ENCODE measurements at places on chromosomes 4 and X.

DNA sequence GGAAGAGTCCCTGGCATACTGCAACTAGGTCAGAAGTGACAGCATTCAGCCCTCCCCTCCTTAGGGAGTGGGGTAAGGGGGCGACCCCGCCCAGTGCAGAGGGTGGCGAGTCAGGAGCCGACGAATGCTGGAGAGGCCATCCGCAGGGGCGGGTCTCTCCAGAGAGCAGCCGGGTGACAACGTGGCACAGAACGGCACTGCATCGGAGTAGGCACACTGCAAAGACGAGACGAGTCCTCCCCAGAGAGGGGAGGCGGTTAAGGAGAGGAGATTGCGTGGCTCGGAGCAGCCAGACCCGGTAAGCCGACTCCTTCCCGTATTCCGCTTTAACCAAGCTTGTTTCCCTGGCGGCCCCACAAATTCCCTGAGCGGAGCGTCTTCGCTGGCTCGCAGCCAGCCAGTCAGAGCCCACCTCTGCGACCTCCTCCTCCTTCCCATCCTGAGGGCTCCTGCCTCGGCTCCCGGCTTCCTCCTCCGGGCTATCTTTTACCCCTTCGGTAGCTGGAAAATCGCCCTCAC lies 54.9 kb downstream of the LINC00632 start:
- DNase-seq = no peak

- no peak for DNase-seq
Measured at GRCh38 chr4:156098805-156099204, 145.1 kb upstream of the CTSO start.

GRCh38 chrX:31590581-31591114 lies 518.8 kb upstream of the FTHL17 start:
- no peak for DNase-seq

GRCh38 chr4:187770345-187770744 lies 225.2 kb upstream of the ZFP42 start:
- no peak for DNase-seq

DNA sequence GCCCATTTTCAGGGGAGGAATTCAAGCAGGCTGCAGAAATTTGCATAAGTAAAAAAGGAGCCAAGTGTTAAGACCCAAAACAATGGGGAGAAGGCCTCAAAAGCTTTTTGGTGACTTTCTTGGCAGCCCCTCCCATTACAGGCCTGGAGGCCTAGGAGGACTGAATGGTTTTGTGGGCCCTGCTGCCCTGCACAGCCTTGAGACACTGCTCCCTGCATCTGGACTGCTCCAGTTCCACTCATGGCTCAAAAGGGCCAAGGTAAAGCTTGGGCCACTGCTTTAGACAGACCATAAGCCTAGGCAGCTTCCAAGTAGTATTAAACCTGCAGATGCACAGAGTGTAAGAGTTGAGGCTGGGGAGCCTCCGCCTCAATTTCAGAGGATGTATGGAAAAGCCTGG lies 501.6 kb downstream of the MID1IP1 start:
- DNase-seq = no peak

DNA sequence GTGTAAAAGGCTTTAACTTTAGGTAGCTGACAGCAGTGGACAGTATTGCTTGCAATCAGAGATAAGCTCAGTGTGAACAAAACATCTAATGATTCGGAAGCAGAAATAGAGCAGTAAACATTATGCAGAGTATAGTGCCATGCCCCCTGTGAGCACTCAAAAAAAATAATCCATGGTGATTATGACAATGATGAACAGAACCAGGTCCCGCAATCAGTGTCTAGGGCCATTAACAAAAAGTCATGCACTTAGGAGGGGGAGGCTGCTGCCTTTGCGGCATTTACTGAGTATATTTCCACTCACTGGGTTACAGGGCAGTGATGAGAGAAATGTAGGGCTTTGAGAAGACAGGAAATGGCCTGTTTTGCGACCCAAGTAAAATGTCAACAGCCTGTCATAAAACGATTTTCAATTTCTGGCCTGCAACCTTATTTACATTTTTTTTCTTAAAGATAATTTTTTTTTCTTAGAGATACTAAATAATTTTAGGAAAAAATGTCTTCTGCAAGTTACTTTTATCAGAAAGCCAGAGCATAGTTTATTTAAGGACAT lies 27.3 kb upstream of the NEIL3 start:
- no peak for DNase-seq

DNA sequence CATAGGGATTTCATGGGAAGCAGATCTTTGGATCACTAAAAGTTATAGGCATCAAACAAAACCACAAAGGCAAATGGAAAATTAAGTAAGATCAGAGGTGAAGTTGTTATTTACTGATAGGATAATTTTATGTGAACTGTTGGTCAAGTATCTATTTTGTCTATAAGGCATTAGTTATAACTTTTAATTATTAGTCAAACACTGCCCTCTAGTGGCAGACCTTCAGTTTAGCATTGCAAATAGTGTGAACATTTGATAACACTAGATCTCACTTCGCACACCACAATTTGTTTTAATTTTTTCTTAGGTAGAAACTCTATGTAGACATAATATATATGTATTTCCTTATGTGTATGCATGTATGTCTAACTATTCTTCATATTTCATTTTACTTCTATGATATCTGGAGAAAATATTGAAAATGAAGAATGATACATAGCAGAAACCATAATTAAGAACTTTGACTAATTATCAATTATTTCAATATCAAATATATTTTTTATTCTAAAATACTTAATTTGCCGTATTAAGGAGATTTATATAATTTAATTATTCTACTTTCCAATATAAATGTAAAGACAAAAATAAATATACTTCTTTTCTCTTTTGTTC lies 214.5 kb upstream of the TACR3 start:
- no peak for DNase-seq
